ENCODE measurements at places on chromosomes 2 and 18.

- H3K36me3 ChIP-seq = peaks cover 4% of the 10 kb centered on the region
- peaks cover 21% of the 10 kb centered on the region for H3K27me3 ChIP-seq
- no peaks in the 10 kb centered on the region for H3K4me1 ChIP-seq
- H3K27ac ChIP-seq = no peak overlapping the region
- no peak overlapping the region for H3K4me3 ChIP-seq
Observed at GRCh38 chr2:11663427-11663826, 6.6 kb downstream of the NTSR2 start.

DNA sequence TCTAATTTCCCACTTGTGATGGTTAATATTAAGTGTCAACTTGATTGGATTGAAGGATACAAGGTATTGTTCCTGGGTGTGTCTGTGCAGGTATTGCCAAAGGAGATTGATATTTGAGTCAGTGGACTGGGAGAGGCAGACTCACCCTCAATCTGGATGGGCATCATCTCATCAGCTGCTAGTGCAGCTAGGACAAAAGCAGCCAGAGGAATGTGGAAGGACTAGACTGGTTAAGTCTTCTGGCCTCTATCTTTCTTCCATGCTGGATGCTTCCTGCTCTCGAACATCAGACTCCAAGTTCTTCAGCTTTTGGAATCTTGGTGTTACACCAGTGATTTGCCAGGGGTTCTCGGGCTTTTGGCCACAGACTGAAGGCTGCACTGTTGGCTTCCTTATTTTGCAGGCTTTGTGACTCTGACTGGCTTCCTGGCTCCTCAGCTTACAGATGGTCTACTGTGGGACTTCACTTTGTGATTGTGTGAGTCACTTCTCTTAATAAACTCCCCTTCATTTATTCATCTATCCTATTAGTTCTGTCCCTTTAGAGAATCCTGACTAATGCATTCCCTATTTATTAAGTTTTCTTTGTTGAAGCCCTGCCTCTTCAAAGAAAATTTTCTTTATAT lies 1087.5 kb upstream of the NXPH2 start:
- no peak for DNase-seq
- no peaks in the 10 kb centered on the region for H3K27me3 ChIP-seq
- H3K36me3 ChIP-seq = no peaks in the 10 kb centered on the region

DNA sequence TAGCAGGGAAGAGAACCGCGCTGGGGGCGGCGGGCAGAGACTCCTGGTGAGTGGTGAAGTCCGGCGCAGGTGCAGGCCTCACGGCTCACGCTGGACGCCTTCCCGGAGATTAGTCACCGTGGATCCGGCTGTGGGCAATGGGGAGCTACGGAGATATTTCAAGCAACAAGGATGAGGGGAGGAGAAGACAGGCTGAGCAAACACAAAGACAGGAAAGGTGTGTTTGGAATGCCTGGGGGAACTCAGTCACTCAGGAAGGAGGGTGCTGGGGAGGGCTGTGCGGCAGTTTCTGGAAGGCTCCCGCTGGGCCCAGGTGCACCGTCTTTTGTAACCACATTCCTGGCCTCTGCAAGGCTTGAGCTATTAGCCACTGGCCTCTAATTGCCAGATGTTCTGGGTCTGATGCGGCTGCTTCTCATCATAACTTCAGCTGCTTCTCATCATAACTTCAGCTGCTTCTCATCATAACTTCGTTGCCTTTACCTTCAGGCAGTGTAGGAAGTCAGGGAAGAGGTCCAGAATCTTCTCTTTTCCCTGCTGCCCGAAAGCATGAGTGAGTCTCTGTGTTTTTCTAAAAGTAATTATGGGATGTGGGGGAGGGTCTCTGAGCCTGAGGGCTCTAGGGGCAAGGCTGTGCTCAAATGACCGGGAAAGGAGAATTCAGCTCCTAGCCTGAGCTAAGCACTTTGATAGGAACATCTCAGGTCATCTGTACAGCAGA lies 118.9 kb downstream of the PXDN start:
- H3K27ac ChIP-seq = no peak overlapping the region
- peaks cover 7% of the 10 kb centered on the region for H3K27me3 ChIP-seq
- no peaks in the 10 kb centered on the region for H3K36me3 ChIP-seq
- no peak overlapping the region for H3K4me3 ChIP-seq

GRCh38 chr2:173214213-173214612 lies 138.6 kb downstream of the MAP3K20 start:
- DNase-seq = no peak
- H3K36me3 ChIP-seq = no peaks in the 10 kb centered on the region
- peaks cover 5% of the 10 kb centered on the region for H3K27me3 ChIP-seq
- peaks cover 3% of the 10 kb centered on the region for H3K4me1 ChIP-seq

GRCh38 chr18:24923138-24923537 lies 428.8 kb downstream of the ZNF521 start:
- H3K4me1 ChIP-seq = no peaks in the 10 kb centered on the region
- no peak overlapping the region for H3K27ac ChIP-seq
- peaks cover under 1% of the 10 kb centered on the region for H3K27me3 ChIP-seq
- no peak overlapping the region for H3K4me3 ChIP-seq

GRCh38 chr2:26721115-26722032 lies 28.9 kb downstream of the KCNK3 start:
- H3K4me1 ChIP-seq = no peaks in the 10 kb centered on the region
- peaks cover 4% of the 10 kb centered on the region for H3K27me3 ChIP-seq
- no peaks in the 10 kb centered on the region for H3K36me3 ChIP-seq
- no peak overlapping the region for H3K27ac ChIP-seq

GRCh38 chr2:177445200-177445599 lies 52.6 kb downstream of the AGPS start:
- DNase-seq = no peak
- no peaks in the 10 kb centered on the region for H3K27me3 ChIP-seq
- H3K27ac ChIP-seq = no peak overlapping the region
- no peaks in the 10 kb centered on the region for H3K4me1 ChIP-seq
- no peak overlapping the region for H3K4me3 ChIP-seq
- peaks cover 44% of the 10 kb centered on the region for H3K36me3 ChIP-seq

GRCh38 chr2:17196380-17196779 lies 321.9 kb downstream of the RAD51AP2 start:
- DNase-seq = no peak
- H3K4me3 ChIP-seq = no peak overlapping the region
- H3K36me3 ChIP-seq = no peaks in the 10 kb centered on the region
- H3K4me1 ChIP-seq = no peaks in the 10 kb centered on the region

DNA sequence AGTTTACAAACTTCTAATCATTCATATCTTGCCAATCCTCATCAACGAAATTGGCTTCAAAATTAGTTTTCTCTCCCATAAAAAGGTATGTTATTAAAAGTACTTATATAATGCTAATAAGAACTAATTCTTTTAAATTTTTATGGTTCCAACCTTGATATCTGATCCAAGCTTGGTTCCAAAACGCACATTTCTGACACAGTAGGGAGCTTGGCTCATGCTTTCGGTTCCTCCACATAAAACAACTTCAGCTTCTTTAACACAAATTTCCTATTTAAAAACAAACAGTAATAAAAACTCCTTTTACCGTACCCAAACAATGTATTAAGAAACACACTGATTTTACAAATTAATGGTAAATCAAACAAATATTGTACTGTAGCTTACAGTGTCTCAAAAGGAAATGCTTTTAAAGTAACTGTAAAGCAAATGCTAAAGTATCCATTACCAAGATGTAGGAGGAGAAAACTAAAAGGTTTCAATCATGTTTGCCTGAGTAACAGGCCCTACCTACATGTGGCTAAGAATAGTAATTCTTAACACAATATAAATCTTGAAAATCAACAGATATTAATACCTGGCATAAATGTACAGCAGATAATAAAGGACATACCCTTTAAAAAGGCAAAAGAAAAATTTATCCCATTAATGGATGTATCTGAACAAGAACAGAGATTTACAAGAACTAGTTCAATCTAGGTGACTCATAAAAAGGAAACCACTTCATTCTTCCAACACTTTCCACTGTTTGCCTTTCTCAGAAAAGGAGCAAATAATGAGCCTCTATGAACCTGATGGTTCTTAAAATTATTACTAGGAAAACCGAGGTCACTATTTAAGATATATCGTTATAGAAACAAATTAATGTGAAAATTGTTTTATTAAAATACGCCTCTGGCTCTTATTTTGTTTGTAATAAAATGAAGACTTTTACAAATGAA lies 17.5 kb downstream of the ACAA2 start:
- H3K27me3 ChIP-seq = no peaks in the 10 kb centered on the region
- H3K36me3 ChIP-seq = peaks cover 19% of the 10 kb centered on the region
- H3K4me3 ChIP-seq = no peak overlapping the region
- no peak overlapping the region for H3K27ac ChIP-seq
- peaks cover 8% of the 10 kb centered on the region for H3K4me1 ChIP-seq

- H3K4me3 ChIP-seq = peak overlapping the region; percentile 69
- peak overlapping the region; percentile 87 for H3K27ac ChIP-seq
- DNase-seq = peak; percentile 72
- no peaks in the 10 kb centered on the region for H3K27me3 ChIP-seq
- H3K4me1 ChIP-seq = peaks cover 71% of the 10 kb centered on the region
Observed at GRCh38 chr2:239216614-239217273, 184.1 kb downstream of the HDAC4 start.

DNA sequence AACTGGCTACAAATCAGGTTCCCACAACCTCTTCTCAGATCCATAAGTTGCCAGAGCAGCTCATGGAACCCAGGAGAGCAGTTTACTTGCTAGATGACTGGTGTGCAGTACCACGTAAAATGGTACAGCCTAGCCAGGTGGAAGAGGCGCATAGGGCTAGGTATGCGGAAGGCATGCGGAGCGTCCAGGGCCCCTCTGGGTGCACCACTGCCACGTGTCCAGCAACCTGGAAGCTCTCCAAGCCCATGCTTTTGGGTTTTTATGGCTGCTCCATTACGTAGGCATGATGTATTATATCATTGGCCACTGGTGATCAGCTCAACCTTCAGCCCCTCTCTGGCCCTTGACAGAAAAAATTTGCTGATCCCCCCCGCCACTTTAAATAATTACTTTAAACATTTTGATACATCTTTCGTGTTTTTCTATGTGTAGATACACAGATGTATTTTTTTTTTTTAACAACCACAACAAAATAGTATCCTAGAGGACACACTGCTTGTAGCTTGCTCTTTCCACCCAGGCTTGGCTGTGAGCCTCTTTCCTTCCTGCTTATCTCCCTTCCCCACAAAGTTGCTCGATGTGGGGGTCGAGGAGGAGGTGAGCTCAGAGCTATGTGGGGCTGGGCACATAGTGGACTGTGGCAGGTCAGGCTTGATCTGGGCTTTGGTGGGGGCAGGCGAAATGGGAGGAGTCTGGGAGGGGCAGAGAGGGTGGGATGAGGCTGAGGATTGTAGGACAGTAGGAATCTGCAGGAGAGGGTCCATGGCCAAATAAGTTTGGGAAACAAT lies 65.4 kb upstream of the MCFD2 start:
- peak overlapping the region; percentile 89 for H3K27ac ChIP-seq
- peaks cover 83% of the 10 kb centered on the region for H3K4me1 ChIP-seq
- no peaks in the 10 kb centered on the region for H3K27me3 ChIP-seq
- no peak for DNase-seq
- H3K4me3 ChIP-seq = no peak overlapping the region

- no peaks in the 10 kb centered on the region for H3K4me1 ChIP-seq
- DNase-seq = no peak
- no peaks in the 10 kb centered on the region for H3K36me3 ChIP-seq
- H3K4me3 ChIP-seq = no peak overlapping the region
Observed at GRCh38 chr2:67256892-67257291, 140.2 kb upstream of the ETAA1 start.

GRCh38 chr2:182586426-182586825 lies 129.6 kb upstream of the DNAJC10 start:
- H3K36me3 ChIP-seq = no peaks in the 10 kb centered on the region
- H3K27me3 ChIP-seq = peaks cover 2% of the 10 kb centered on the region
- DNase-seq = no peak
- H3K4me3 ChIP-seq = no peak overlapping the region
- H3K27ac ChIP-seq = no peak overlapping the region

GRCh38 chr2:127653421-127654083 lies 7.6 kb downstream of the GPR17 start:
- peaks cover 6% of the 10 kb centered on the region for H3K4me1 ChIP-seq
- no peak overlapping the region for H3K27ac ChIP-seq
- DNase-seq = no peak

DNA sequence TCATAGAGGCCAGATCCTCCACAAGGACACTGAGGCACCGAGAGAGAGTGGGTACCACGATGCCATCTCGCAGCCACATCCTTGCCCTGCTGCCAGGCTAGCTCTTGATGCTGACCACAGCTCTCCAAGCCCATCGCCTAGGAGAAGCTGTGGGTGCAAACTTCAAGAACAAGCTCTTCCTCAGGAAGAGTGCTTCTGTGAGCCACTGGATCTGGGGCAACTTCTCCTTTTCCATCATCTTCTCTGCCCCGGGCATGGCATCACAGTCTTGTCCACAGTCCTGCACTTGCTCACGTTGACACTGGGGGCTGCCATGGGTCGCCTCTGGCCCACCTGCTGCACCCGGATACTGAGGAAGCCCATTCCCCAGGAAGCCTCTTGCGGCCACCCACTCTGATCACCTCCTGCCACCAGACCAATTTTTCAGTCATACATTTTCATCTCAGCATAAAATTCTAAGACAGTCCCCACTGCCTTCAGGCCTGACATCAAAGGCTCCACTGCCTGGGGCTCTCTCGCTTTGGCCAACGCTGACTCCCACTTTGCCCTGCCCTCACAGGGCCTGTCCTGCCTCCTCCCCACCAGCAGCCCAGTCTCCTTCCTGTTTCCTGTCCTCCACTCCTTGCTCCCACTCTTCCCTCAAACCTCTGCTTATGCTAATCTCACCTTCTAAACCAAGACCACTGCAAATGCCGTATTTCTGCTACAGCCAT lies 243.9 kb downstream of the AFF3 start:
- H3K27ac ChIP-seq = no peak overlapping the region
- no peaks in the 10 kb centered on the region for H3K27me3 ChIP-seq
- H3K4me1 ChIP-seq = no peaks in the 10 kb centered on the region
- no peak overlapping the region for H3K4me3 ChIP-seq
- no peaks in the 10 kb centered on the region for H3K36me3 ChIP-seq

GRCh38 chr18:30245766-30246455 lies 796.6 kb downstream of the DSC3 start:
- no peak for DNase-seq
- no peaks in the 10 kb centered on the region for H3K27me3 ChIP-seq
- no peaks in the 10 kb centered on the region for H3K4me1 ChIP-seq
- H3K27ac ChIP-seq = no peak overlapping the region

DNA sequence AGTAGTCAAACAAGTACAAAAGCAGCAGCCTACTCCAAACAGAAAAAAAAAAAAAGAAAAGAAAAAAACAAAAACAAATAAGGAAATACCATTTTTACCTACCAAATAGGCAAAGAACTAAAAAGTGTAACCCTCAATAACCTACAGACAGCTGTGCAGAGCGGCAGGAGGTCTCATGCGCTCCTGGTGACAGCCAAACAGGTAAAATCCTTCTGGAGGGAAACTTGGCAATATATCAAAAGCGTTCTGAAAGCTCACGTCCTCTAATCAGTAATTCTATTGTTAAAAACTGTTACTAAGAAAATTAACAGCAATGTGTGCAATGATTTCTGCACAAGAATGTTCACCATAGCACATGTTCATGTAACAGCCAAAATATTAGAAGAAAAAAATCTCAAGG lies 105.6 kb downstream of the AFF3 start:
- no peaks in the 10 kb centered on the region for H3K27me3 ChIP-seq
- DNase-seq = no peak
- no peaks in the 10 kb centered on the region for H3K36me3 ChIP-seq
- H3K27ac ChIP-seq = no peak overlapping the region
- H3K4me3 ChIP-seq = no peak overlapping the region
